ENCODE measurements at places on chromosomes 6 and 20.

GRCh38 chr6:27279513-27280063 lies 32.1 kb downstream of the PRSS16 start:
- no peak for DNase-seq

DNA sequence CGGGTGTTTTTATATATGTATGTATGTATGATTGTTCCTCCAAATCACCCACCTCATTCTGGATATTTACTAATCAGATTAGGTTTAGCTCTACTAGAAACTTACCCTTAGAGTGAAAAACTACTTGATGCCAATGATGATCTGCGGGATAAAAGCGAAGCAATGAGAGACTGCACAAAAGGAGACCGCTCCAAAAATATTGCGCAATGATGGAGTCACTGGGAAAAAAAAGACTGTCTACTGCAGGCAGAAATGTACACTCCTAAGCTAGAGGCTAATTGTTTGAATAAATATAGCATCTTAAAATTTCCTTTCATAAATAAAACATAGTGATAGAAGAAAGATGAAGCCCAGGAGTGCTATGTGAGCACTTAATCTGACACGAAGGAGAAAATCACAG lies 7.3 kb downstream of the RAB32 start:
- DNase-seq = no peak

GRCh38 chr6:108157234-108157980 lies 8.4 kb upstream of the NR2E1 start:
- no peak for DNase-seq

GRCh38 chr20:37479925-37480691 lies 40.9 kb upstream of the NNAT start:
- DNase-seq = no peak

GRCh38 chr20:21099751-21100577 lies 6.2 kb downstream of the LINC00237 start:
- DNase-seq = peak; percentile 6

DNA sequence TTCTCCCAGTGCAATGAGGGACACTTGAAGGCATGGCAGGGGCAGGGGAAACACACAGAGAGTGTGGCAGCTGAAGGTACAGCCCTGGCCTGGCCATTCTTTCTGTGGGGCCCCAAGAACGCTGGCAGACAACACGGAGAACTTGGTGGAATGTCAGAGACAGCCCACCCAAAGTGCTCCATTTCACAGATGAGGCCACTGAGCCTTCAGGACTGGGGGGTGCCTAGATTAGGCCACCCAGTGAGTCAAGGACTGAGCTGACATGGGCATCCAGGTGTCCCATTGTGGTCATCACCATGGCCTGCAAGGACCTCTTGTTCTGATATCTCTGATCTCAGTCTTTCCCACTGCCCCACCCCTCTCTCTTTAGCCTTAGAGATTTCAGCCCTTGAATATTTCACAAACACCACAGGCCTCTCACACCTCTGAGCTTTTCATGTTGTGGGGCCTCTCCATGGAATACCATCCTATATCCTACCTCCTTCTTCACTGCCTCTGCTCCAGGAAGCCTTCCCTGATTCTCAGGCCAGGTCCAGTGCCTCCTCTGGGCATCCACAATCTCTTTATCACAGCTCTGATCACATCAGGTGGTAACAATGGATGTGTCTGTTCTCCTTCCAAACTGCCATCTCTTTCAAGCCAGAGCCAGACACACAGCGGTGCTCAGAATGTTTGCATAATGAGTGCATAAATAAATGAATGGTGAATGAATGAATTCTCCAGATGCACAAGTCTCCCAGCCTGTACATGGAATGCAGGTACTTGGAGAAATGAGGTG lies 2.0 kb upstream of the RSPO4 start:
- DNase-seq = no peak

GRCh38 chr6:136137008-136137692 lies 113.0 kb downstream of the MTFR2 start:
- no peak for DNase-seq

GRCh38 chr6:133977983-133978895 lies 25.2 kb downstream of the TBPL1 start:
- no peak for DNase-seq

- no peak for DNase-seq
Observed at GRCh38 chr6:15754035-15754705, 91.3 kb upstream of the DTNBP1 start.

GRCh38 chr20:9531581-9531980 lies 17.2 kb downstream of the LAMP5 start:
- DNase-seq = no peak

DNA sequence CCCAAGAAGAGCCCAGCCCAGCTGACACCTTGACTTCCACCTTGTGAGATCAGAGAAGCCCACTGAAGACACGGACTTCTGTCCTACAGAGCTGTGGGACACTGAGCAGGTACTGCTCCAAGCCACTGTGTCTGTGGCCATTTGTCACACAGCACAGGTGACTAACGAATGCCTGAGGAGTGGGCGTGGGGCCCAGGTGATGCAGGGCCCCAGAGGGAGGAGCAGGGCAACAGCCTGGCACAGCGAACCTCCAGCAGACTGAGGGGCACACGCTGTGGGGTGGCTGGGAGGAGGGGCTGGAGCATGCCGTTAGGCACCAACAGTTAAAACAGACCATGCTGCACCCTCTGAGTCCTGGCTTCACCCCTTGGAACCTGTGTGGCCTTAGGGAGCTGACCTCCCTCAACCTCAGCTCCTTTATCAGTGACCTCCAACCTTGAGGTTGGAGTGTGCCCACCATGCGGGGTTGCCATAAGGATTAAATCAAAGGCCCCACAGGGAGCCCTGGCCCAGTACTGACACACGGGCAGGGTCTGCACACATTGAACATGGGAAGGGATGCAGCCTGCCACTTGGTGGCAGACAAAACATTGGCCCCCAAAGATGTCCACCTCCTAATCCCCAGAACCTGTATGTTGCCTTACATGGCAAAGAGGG lies 119.9 kb upstream of the CST7 start:
- no peak for DNase-seq

- no peak for DNase-seq
Observed at GRCh38 chr20:38806855-38807655, 1.6 kb downstream of the PPP1R16B start.

DNA sequence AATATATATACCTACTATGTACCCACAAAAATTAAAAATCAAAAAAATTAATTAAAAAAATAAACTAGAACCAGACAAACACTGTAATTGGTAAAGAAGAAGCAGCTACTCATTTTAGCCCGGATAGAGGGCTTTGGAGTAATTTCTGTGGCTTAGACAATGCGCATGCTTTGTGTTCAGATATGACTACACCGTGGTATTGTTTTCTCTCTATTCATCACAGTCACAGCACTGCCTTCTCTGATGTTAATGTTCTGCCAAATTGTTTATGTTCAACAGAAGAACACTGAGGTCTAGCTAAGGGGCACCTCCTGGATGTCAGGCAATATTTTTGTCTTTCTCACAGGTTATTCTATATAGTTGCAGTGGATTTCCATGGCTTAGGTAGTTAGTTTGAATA lies 77.5 kb upstream of the GJE1 start:
- DNase-seq = no peak

DNA sequence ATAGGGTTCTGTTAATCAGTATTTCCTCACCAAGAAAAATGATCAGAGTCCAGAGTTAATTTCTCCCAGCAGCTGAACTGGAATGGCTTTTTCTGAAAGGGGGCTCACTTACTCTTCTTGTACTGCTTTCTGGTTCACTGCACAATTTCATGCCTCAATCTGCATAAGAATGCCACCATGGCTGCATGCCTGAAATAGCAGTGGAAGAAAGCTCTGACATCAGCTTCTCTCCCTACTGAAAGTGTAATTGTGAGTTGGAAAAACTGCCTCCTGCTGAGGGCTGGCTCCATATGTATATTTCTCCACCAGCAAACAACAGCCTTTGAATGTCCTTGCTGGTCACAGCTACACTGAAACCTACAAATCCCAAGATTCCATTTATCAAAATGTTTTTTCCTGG lies 1027.2 kb upstream of the GJE1 start:
- DNase-seq = no peak

- no peak for DNase-seq
Observed at GRCh38 chr6:25172819-25173218, 106.4 kb upstream of the CARMIL1 start.

DNA sequence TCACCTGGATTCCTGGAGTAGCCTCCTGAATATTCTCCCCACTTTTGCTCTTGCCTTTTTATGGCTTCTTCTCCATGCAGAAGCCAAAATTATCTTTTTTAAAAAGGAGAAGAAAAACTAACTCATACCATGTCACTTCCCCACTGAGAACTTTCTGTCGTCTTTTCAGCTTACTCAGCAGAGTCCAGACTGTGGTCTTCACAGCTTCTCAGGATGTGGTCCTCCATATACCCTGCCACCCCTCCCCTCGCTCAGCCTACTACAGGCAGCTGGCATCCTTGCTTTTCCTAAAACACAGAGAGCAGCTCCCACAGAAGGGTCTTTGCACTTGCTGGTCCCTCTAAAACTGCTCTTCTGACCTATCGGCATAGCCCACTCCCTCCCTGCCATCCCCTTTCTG lies 89.4 kb upstream of the ISM1 start:
- DNase-seq = no peak

DNA sequence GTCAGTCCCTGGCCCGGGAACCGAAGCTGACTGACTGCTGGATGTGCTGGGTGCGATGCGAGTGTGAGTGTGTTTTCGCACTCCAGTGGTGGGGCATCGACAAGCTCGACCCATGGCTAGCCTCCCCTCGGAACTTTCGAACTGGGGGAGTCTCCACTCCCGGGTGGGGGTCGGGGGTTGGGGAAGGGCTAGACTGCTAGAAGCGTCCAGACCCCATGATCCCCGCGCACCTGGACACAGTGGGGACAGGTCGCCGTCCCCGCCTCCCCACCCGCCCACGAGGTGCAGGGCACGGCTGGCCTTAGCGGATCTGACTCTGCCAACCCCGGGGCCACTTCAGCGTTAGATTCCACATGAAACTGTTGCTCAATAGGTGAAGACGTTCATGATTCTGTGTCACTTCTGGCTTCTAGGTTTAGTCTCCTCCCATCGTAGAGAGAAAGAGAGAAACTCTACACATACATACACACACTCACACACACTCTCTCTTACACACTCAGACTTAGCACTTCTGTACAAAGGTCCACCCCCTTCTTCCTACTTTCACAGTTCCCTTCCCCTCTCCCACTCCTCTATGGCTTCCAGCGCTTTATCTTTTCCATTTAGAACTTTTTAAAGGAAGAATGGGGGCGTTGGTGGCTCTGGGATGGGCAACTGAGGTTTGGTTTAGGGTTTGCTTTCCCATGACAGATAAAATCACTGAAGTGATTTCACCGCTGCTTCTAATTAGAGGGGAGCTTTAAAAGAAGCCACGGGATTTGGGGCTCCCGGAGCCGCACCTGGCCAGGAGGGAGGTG lies 5.1 kb upstream of the TFAP2A start:
- DNase-seq = no peak

DNA sequence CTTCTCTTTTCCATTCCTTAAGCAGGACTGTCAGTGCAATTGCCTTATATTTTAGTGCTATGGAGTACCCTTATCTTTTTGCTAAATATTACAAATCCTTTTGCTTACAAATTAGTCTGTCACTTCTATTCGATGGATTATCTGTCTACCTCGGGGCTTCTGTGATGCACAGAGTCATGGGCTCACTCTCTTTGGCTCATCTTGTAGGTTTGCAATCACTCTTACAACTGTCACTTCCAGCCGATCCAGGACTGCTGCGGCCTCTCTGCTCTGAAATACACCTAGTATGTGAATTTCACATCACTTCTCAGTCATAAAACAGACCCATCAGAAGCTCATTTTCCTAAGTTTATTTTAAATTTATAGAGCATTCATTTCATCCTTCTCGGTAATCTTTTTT lies 293.2 kb upstream of the QKI start:
- no peak for DNase-seq

GRCh38 chr6:125477156-125477555 lies 175.4 kb upstream of the HDDC2 start:
- DNase-seq = no peak

- no peak for DNase-seq
Observed at GRCh38 chr6:37187321-37188022, 17.5 kb downstream of the PIM1 start.

DNA sequence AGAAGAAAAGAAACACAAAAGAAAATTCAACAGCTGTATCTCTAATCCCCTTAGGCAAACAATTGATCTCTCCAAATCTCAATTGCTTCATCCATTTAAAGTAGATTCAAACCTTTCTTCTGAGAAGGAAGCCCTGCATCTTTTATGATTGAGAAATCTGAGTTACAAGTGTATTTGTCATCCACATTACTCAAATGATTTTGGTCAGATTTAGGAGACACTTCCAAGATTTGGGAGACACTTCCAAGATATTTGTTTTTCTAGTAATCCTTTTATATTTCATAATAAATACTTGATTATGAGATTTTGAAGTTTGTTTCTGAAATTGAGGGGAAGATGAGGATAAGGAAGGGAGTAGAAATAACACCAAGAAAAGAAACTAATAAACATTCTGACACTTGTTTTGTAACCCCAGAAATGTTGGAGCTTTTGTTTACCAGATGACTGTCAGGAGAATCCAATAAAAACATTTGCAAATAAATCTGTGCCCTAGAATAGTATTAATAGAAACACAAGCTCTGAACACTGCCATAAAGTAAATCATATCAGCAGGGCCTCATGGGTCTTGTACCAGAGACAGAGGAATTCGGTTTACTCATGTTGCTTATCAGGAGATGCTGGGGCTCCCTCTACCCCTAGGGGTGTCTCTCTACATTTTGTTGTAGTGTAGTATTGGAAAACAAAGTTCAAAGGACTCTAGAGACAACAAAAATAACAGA lies 314.3 kb upstream of the NT5E start:
- DNase-seq = no peak

DNA sequence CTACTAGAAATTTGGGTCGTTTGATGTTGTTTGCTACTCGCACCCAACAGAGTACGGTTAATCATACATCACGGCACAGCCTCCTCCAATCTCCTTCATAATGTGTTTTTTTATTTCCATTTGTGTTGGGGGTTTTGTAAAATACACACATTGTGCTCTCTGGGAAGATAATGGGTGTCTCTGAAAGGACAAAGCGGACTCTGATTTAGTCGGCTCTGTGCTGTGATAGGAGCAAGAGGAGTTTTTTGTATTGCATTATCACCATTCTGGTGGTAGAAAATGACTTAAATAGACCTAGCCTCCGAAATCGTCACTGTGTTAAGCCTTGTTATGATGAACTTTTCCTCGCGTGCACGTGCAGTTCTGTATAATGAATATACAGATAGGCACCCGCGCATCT lies 196.3 kb downstream of the CDH4 start:
- DNase-seq = no peak

DNA sequence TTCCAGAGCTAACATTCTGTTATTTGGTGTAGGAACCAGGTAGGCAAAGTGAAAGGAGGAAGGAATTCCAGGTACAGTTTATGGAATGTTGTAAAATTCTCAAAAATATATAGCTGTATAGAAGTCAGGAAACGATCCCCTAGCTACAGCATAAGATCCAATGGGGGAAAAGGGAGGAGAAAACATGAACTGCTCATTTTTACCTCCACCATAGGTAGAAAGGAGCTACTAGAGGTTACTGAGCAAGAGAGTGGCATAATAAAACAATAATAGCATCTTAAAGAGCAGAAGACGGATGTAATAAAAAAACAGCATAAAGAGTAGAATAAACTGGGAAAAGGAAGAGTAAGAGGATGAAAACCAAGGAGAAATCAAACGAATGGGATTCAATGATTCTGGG lies 26.9 kb downstream of the EPB41L2 start:
- no peak for DNase-seq

Measured in bone marrow (tissue), 2 donors.